NCI-H1417 treated with DMSO at 0.1 percent for 48 hours (cell line): ENCODE measurements at places on chromosomes 13 and 19.
A peak's percentile ranks its signal among the peaks of the same experiment; 100 is the strongest.

DNA sequence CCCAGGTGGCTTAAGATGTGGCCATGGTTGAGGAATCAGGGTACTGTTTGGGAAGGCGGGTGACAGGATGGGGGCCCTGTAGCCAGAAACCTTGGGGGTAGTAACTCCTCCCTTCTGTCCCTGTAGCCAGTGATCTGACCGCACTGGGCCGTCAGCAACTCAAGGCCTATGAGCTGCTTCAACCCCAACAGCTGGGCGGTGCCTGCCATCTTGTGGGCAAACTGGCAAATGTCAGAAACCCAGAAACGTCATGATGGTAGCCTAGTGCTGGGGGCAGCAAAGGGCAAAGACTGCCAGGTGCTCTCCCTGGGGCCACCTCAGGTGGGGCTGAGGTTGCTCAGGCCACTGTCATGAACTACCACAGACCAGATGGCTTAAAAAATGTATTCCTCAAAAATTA, 3.5 kb downstream of the COPE start:
- DNase-seq = no peak

DNA sequence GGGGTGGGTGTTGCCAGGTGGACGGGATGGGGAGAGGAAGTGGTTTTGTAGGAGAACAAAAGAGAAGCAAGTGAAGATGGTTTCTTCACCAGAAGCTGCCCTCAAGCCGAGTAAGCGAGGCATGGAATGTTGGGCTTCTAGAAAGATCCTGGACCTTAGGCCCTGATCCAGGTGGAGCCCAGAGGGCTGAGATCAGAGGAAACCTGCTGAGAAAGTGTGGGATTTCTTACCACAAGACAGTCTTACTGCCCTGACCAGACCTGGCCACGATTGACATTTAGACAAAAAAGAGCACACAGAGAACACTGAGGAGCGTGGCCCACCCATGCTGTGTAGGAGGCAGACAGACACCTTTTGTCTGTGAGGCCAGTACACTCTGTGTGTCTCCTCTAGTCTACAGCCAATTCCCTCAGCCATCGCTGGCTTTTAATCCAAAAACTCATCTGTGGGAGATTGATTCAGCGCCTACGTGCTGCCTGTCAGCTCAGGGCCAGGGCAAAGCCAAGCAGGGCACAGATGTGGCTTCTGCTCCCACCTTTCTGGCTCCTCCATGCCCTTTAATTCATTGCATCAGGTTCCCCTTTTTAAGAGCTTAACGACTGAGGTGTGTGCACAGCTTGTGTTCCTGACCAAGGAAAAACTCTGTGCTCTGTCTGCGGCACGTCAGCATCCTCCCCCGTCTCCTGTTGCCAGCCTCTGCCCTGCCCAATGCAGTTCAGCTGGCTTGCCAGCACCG, 123.3 kb downstream of the AKAP11 start:
- DNase-seq = no peak

- no peak for DNase-seq
Observed at GRCh38 chr19:31252441-31252840, 96.8 kb downstream of the TSHZ3 start.

- DNase-seq = no peak
Observed at GRCh38 chr13:47897411-47898050, 103.5 kb downstream of the SUCLA2 start.

- DNase-seq = peak; percentile 82
Observed at GRCh38 chr19:7852851-7853769, 21.1 kb downstream of the PRR36 start.

- DNase-seq = no peak
Observed at GRCh38 chr19:6856749-6857372, 30.5 kb upstream of the ADGRE1 start.

- no peak for DNase-seq
Observed at GRCh38 chr13:62837895-62838294, 1422.2 kb upstream of the PCDH20 start.

GRCh38 chr19:11887234-11887610, 360 bp upstream of the ZNF69 start:
- DNase-seq = no peak

DNA sequence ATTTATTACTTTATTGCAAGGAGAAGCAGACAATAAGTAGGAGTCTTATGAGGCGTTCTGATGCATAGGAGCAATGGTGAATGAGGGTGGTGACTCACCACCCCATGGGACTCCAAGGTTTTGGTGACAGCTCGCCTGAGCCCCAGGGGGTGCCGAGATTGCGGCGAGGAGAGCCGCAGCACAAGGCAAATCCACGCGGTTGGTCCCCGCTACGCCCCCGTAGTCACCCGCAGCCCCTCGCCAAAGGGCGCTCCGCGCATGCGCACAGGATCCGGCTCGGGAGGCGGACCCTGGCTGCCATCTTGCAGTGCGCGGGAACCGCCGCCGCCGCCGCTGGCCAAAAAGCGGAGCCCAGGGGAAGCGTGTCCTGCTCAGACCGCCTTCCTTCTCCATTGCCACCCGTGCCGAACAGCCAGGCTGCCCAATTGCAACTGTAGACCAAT, at the start of gene NAA16:
Gene NAA16, plus strand, starts transcription at position 305 of the 443 bp plus-strand sequence. CDS start 262 bp downstream, outside the sequence.
- peak; percentile 43 for DNase-seq

DNA sequence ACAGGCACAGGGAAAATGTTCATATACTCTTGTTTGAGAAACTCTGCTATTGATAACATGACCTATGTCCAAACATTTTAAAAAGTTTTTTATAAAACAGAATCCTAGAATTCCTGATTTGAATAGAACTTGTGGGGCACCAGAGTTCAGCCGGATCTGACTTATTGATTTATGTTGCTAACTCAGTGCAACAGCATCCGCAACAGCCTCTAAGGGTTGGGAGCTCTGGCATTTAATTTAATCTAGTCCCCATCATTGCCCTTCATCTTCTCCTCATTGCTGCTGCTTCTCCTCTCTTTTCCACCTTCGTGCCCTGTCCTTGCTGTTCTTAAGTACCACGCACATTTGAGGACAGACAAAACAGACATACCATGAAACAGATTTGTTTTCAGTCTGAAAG, 214.5 kb downstream of the FGF14 start:
- no peak for DNase-seq

- DNase-seq = no peak
Observed at GRCh38 chr13:25906191-25906661, 145.6 kb downstream of the SHISA2 start.

DNA sequence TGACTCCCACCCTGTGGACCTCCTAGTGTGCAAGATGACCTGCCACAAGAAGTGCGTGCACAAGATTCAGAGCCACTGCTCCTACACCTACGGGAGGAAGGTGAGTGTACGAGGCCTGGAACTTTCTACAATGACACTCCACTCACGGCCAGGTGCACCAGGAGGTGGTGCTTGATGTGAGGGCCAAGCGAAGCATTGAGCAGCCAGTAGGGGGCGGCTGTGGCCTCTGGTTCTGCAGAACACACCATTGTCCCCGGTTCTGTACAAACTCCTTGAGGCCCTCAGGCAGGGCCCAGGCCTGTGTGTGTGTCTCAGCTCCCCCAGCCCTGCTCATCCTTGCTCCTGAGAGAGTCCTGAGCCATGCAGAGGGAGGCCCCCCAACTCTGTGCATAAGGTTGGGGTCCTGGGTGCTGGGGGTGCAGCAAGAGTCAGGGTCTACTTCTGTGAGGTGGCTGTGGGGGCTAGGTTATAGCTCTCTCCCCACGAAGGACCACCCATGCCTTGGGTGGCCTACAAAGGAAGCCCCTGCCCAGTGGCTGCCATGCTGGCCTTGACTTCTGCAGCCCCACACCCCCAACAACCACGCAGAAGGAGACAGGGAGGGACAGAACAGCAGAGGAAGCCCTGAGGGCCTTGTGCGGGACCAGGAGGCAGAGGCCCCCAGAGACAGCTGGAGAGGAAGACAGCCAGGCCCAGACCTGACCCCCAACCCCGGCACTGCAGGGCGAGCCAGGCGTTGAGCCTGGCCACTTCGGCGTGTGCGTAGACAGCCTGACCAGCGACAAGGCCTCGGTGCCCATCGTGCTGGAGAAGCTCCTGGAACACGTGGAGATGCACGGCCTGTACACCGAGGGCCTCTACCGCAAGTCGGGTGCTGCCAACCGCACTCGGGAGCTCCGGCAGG, 9.7 kb upstream of the USE1 start:
- no peak for DNase-seq

GRCh38 chr13:65631078-65631477, 1599.1 kb downstream of the PCDH9 start:
- no peak for DNase-seq

GRCh38 chr13:23512762-23513395, 57.3 kb upstream of the TNFRSF19 start:
- no peak for DNase-seq
